ENCODE measurements at places on chromosomes 12 and 14.

DNA sequence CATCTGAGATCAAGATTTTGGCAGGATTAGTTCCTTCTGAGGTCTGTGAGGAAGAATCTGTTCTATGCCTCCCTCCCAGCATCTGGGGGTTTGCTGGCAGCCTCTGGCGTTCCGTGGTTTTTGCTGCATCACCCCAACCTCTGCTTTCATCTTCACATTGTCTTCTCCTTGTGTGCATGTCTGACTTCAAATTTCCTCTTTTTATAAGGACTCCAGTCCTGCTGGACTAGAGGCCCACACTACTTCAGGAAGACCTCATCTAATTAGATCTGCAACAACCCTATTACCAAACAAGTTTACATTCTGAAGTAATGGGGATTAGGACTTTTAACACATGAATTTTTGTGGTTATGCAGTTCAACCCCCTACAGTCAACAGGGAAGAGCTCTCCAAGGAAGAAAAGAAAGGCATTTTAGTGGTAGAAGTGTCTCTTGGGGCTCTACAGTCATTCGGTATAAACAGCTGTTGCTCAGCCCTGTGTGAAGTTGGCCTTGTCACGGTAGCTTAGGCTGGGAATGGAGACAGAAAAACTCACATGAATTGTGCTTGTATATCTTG is 89.7 kb downstream of the CAND1 start:
- no peak for DNase-seq

- DNase-seq = no peak
These were observed 70.6 kb upstream of the SLC24A4 start for GRCh38 chr14:92252323-92252722.

- DNase-seq = no peak
These were observed 287.5 kb downstream of the FOXG1 start for GRCh38 chr14:29054119-29054518.

- no peak for DNase-seq
These were observed 5.0 kb downstream of the CDCA4 start for GRCh38 chr14:105015905-105016304.

DNA sequence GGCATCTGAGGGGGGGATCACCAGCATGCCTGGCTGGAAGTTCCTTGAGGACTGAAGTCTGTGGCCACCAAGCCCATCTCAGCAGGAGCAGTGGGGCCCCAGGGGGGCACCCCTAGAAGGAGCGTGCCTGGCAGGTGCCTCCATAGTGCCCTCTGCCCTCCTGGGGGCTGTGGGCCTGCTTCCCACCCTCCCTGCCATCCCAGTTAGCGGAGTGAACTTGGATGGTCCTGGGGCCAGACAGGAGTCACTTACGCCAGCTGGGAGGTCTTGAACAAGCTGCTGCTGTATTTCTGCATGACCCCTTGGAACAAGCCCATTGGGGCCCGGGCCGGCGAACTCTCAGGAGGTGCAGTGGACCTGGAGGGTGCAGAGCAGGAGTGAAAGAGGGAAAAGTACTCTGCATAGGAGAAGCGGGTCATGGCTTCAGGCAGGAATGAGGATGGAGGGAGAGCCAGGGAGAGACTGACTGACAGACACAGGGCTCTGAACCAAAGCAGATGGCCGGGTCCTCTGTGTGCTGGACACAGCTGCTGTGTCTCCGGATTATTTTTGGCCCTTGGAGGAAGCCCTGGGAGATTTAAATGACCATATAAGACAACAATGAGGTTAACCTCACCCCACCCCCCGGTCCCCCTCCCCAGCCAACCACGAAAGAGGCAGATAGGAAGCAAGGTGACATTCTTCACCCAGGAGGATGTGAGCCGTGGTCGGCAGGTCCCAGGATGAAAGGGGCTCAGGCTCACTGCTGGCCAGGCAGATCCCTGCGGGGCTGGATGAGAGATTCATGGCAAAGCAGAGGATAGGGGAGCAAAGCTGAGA is 19.6 kb downstream of the ASB2 start:
- DNase-seq = no peak

- no peak for DNase-seq
These were observed 5.6 kb upstream of the SPPL3 start for GRCh38 chr12:120909633-120910298.

DNA sequence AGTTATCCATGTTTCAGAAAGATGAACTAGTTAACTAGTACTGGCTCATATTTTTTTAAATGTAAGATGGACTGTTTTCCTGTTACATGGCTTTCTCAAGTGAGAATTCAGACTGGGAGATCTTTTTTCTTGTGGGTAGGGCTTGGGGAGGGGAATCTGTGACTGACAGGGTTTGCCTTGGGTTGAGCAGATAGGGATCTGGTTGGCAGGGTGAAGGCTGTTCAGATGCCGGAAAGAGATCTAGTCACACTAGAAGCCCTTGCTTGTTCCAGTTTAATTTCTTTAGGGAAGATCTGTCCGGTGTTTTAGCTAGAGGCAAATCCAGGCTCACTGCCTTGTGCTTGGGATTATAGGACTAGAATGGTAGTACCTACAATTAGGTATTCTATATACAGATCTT is 63.2 kb downstream of the FBXO33 start:
- no peak for DNase-seq

- no peak for DNase-seq
These were observed 7.0 kb downstream of the CKAP4 start for GRCh38 chr12:106240821-106241220.

GRCh38 chr14:57526942-57527341 is 33.3 kb upstream of the CCDC198 start:
- no peak for DNase-seq

GRCh38 chr12:56034586-56035332 is 7.0 kb upstream of the RPS26 start:
- no peak for DNase-seq

DNA sequence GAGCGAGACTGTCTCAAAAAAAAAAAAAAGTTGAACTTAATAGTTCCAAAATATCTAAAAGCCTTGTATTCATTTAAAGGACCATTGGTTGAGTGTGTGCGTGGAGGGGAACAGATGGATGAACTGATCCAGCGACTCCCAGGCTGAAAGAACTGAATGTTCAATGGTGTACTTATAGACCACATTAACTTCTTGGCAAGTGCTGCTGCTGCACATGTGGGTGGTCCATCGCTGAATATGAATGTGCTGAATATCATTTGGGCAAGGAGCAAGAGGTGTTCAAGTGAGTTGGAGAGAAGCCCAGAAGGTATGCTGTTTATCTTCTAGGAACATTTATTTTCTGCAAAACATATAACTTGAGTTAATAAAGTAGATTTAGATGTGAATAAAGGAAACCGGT is 289.0 kb upstream of the RPL10L start:
- no peak for DNase-seq

GRCh38 chr12:40833818-40834217 is 141.6 kb downstream of the CNTN1 start:
- DNase-seq = no peak
